ENCODE measurements at places on chromosomes 12 and 14. TPM values are rescaled to one million over a fixed set of nuclear protein-coding genes. Genes with fewer than 3 reads are reported as not detected.

CLEC12A gene
- total RNA-seq = 4.0 TPM

DEPDC4 gene
- total RNA-seq = 2.0 TPM

GRCh38 chr14:94801225-94801624 is 31.3 kb upstream of the GSC start:
- no peak overlapping the region for H3K4me3 ChIP-seq
- no peak overlapping the region for H3K27ac ChIP-seq
- no peaks in the 10 kb centered on the region for H3K4me1 ChIP-seq
- peaks cover 6% of the 10 kb centered on the region for H3K27me3 ChIP-seq
- H3K36me3 ChIP-seq = no peaks in the 10 kb centered on the region

DNA sequence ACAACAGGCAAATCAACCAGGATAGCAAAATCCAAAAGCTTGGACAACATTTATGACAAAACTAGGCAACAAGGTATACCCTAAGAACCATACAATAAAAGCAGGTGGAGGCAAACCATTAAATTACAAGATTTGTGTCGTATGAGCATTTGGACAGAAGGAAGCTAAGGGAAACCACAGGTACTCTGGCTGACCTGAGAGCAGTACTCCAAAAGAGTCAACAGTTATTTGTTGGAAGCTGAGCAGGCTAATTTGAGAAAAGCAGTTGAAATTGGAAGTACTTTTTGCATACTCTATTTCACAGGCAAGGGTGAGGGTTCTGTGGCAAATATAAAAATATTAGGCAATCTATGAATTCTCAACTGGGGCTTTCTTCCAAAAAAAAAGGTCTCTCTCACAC is 178.6 kb downstream of the PLCZ1 start:
- DNase-seq = no peak
- H3K4me1 ChIP-seq = no peaks in the 10 kb centered on the region
- no peak overlapping the region for H3K27ac ChIP-seq
- no peaks in the 10 kb centered on the region for H3K36me3 ChIP-seq

ANKRD33 gene
- total RNA-seq = not detected

- H3K4me1 ChIP-seq = no peaks in the 10 kb centered on the region
- H3K4me3 ChIP-seq = no peak overlapping the region
- no peak for DNase-seq
- H3K27me3 ChIP-seq = no peaks in the 10 kb centered on the region
- no peak overlapping the region for H3K27ac ChIP-seq
Observed at GRCh38 chr12:82904219-82904790, 217.6 kb downstream of the TMTC2 start.

DNA sequence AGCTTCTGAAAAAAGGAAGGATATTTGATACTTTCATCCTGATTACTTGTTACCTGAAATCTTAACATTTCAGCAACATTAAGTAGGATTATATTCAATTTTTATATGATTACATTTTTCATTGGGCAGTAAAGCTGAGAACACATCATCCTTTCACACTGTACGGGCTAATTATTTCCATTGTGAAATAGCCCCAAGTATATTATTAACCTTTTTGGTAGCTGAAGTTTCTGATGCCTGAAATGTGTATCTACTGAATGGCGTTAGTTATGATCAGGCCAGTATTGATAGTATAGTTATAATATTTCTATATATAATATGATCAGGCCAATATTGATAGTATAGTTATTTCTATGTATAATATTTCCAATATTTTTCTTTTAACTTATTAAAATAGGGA is 10.1 kb downstream of the SPATS2 start:
- H3K4me3 ChIP-seq = no peak overlapping the region
- peaks cover 6% of the 10 kb centered on the region for H3K4me1 ChIP-seq
- H3K27ac ChIP-seq = no peak overlapping the region
- H3K27me3 ChIP-seq = no peaks in the 10 kb centered on the region

- no peak for DNase-seq
- peaks cover 17% of the 10 kb centered on the region for H3K4me1 ChIP-seq
- no peak overlapping the region for H3K27ac ChIP-seq
Observed at GRCh38 chr12:124758266-124759220, 105.1 kb downstream of the SCARB1 start.

- peak overlapping the region; percentile 86 for H3K4me3 ChIP-seq
- peak overlapping the region; percentile 94 for H3K27ac ChIP-seq
- H3K27me3 ChIP-seq = no peaks in the 10 kb centered on the region
- peaks cover 11% of the 10 kb centered on the region for H3K36me3 ChIP-seq
- DNase-seq = no peak
- peaks cover 44% of the 10 kb centered on the region for H3K4me1 ChIP-seq
Observed at GRCh38 chr12:111993292-111994150, 19.4 kb downstream of the TMEM116 start.

- H3K27ac ChIP-seq = no peak overlapping the region
- H3K4me3 ChIP-seq = peak overlapping the region; percentile 47
- no peak for DNase-seq
- H3K36me3 ChIP-seq = no peaks in the 10 kb centered on the region
- H3K4me1 ChIP-seq = peaks cover 20% of the 10 kb centered on the region
Observed at GRCh38 chr12:4439736-4440135, 5.9 kb downstream of the FGF6 start.

DNA sequence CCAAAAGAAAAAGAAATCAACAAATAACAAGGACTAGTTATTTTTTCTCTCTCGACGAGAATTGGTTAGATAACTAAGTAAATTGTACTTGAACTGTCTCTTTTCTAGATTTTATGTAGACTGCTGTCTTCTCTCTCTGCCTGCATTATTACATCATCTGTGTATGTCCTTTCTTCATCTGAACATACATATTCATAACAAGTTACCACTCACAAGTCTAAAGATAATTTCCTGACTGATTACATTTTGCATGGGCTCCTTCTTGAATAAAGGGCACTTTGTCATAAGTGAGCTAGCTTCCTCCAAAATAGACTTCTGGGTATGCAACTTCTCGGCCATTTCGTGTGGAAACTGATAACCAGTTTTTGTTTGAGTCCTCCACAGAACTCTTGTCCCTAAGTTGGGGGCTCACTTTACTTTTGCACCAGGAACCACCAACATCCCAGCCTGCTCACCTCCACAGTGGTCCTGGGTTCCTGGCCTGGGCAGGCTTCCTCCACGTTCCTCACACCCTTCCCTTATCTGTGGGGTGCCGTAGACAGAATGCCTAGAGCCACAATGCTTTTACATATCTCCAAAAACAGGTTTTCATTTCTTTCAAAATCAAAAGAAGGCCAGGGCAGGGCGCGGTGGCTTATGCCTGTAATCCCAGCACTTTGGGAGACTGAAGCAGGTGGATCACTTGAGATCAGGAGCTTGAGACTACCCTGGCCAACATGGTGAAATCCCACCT is 6.2 kb upstream of the DDX47 start:
- H3K27me3 ChIP-seq = no peaks in the 10 kb centered on the region
- H3K36me3 ChIP-seq = peaks cover 6% of the 10 kb centered on the region
- H3K27ac ChIP-seq = peak overlapping the region; percentile 100
- H3K4me1 ChIP-seq = peaks cover 71% of the 10 kb centered on the region
- peak overlapping the region; percentile 52 for H3K4me3 ChIP-seq

- H3K27me3 ChIP-seq = peaks cover 10% of the 10 kb centered on the region
- no peak overlapping the region for H3K27ac ChIP-seq
- no peak overlapping the region for H3K4me3 ChIP-seq
- no peaks in the 10 kb centered on the region for H3K36me3 ChIP-seq
- DNase-seq = no peak
- peaks cover 3% of the 10 kb centered on the region for H3K4me1 ChIP-seq
Observed at GRCh38 chr12:4088451-4088850, 185.1 kb upstream of the CCND2 start.

GRCh38 chr12:4653257-4653656 is 4.3 kb downstream of the NDUFA9 start:
- peaks cover 18% of the 10 kb centered on the region for H3K36me3 ChIP-seq
- H3K4me3 ChIP-seq = no peak overlapping the region
- DNase-seq = no peak
- H3K4me1 ChIP-seq = peaks cover 30% of the 10 kb centered on the region

LRRC10 gene
- total RNA-seq = not detected

KANSL2 gene
- 62.1 TPM for total RNA-seq

- H3K4me3 ChIP-seq = no peak overlapping the region
- no peak overlapping the region for H3K27ac ChIP-seq
- peaks cover 46% of the 10 kb centered on the region for H3K27me3 ChIP-seq
- H3K36me3 ChIP-seq = no peaks in the 10 kb centered on the region
- peaks cover 5% of the 10 kb centered on the region for H3K4me1 ChIP-seq
- DNase-seq = no peak
Observed at GRCh38 chr12:110848314-110848923, 1.6 kb downstream of the CCDC63 start.

PMCH gene
- not detected for total RNA-seq

DNA sequence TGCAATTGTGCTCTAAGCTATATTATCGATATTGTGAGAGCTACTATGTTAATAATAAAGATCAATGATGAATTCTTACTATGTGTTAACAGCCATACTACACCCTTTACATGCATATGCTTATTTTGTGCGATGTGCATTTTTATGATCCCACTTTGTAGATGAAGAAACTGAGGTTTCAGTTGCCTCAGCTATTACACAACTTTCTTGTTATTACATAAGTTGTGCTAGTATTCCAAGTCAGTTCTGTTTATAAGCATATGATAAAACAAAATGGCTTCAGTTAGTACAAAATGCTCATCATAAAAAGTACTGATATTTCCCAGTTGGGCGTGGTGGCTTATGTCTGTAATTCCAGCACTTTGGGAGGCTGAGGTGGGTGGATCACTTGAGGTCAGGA is 471.5 kb upstream of the DCN start:
- no peak overlapping the region for H3K4me3 ChIP-seq
- DNase-seq = no peak
- peaks cover under 1% of the 10 kb centered on the region for H3K36me3 ChIP-seq
- no peaks in the 10 kb centered on the region for H3K27me3 ChIP-seq
- no peak overlapping the region for H3K27ac ChIP-seq

- H3K27me3 ChIP-seq = peaks cover 28% of the 10 kb centered on the region
Observed at GRCh38 chr12:4789776-4790175, 69.6 kb downstream of the GALNT8 start.

DNA sequence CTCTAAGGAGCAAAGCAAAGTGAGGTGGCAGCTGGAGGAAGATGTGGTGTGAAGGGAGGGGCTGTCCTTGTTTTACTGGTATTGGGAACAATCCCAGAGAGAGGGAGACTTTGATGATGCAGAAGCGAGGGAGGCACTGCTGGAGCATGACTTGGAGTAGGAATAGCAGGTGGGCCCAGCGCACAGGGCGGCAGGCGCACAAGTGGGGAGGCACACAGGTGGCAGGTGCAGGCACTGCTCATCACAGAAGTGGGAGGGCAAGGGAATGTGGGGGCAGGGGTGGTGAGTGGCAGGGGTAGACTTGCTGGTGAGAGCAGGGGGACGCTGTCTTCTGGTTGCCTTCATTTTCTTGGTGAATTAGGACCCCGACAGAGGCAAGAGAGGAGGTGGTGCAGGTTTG is 11.5 kb upstream of the IFI27 start:
- H3K4me3 ChIP-seq = no peak overlapping the region
- peaks cover 14% of the 10 kb centered on the region for H3K36me3 ChIP-seq
- DNase-seq = no peak

PIANP gene
- 0.75 TPM for total RNA-seq

RIPK3 gene
- total RNA-seq = 41.1 TPM

DNA sequence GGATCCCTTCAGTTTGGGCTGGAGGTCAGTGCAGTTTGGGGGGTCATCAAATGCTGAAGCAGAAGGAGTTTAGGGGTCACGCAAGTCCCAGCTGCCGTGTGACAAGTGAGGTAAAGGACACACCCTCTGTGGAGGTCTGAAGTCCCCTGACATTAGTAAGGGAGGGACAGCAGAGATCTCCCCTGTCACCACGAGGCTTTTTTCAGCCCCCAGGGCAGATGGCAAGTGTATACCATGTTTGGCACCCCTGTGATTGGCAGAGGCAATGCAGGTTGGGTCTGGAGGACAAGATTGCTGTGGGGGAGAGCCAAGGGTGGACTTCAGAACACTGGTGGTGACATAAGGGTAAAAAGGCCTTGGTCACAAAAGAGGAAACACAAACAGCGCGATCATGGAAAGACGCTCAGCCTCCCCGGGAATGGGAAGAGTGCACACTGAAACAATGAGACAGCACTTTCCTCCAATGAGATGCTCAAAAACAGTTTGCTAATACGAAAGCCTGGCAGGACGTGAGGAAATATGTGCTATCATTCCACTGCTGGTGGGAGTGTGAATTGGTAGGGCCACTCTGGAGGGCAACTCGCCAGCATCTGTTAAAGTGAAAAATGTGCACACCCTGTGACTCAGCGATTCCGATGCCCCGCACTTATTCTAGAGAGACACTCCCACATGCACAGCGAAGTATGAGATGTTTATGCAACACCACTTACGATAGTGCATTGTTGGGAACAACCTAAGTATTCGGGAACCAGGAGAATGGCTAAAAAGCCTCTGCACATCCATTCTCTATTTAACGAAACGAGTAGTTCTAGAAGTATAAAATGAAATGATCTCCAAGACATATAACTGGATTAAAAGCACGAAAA is 14.4 kb upstream of the CD27 start:
- peaks cover 57% of the 10 kb centered on the region for H3K4me1 ChIP-seq
- peak overlapping the region; percentile 17 for H3K4me3 ChIP-seq
- H3K27me3 ChIP-seq = no peaks in the 10 kb centered on the region
- peak overlapping the region; percentile 25 for H3K27ac ChIP-seq
- H3K36me3 ChIP-seq = no peaks in the 10 kb centered on the region

GRCh38 chr14:50233951-50234250 is 2.5 kb upstream of the SOS2 start:
- no peaks in the 10 kb centered on the region for H3K27me3 ChIP-seq
- no peak overlapping the region for H3K27ac ChIP-seq
- no peak overlapping the region for H3K4me3 ChIP-seq
- peaks cover 14% of the 10 kb centered on the region for H3K4me1 ChIP-seq
- no peak for DNase-seq

FAM186B gene
- total RNA-seq = 0.20 TPM

DNA sequence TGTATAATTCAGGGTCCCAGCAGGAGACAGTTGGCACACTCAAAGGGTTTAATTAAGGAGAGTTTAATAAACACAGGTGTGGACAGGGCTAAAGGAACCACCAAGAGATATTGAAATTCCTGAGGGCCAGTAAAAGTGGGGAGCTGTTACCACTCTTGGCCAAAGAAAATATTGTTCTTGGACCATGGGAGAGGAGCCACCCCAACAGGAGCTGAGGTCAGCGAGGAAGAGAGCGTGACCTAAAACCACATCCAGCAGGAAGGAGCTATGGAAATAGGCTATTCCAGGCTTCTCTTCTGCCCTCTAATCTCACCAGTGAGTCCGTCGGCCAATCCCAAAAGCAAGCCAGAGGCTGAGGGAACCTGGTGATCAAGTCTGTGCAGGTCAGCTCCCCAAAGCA is 390.8 kb downstream of the MED13L start:
- no peak overlapping the region for H3K27ac ChIP-seq
- no peak overlapping the region for H3K4me3 ChIP-seq
- DNase-seq = no peak
- H3K4me1 ChIP-seq = no peaks in the 10 kb centered on the region
- peaks cover 19% of the 10 kb centered on the region for H3K27me3 ChIP-seq
